Aorta (tissue), 5 donors: ENCODE measurements at places on chromosomes 7 and 10. TPM values are rescaled to one million over a fixed set of nuclear protein-coding genes. Genes with fewer than 3 reads are reported as not detected.

The PON3 gene
- 0.55 TPM for total RNA-seq

The LIPN gene
- total RNA-seq: 0.58 TPM

The ITGA8 gene
- 516 TPM for total RNA-seq

The GJD4 gene
- total RNA-seq: not detected

The KIF11 gene
- 1.7 TPM for total RNA-seq

The DIP2C gene
- total RNA-seq: 38.7 TPM

The DRGX gene
- total RNA-seq: not detected

The NKX6-2 gene
- total RNA-seq: not detected

The GIMAP1 gene
- total RNA-seq: 5.4 TPM

DNA sequence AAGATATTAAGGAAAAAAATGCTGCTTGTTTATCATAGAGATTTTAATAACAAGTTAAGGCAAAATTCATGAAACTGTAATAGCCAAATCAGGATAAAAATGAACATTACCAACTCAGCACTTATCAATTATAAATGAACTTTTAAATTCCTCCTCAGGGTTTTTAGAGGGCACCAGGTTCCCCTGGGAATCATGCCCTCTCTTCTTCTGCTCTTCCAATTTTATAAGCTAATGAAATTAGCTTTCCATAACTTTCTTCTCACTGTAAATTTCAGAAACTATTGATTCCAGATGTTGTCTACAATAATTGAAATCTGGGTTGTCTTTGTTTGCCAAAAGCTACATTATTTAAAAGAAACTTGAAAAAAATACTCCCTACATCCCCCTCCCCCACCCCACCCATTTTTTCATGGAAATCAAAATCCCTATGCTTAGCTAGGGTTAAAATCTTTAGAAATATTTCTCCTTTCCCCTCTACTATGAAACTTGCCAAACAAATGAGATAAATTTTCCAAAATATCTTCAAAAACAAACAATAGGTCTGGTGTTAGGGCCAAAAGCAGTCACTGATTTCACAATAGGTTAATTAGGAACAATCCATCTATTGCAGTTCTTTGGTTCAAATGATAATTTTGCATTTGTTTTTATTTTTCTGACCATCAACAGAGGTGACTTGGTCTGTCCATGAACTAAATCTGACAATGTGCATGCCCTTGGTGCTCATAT is 187.7 kb downstream of the DOCK4 start:
- DNase-seq: no peak

GRCh38 chr10:8533462-8533861 is 479.0 kb downstream of the GATA3 start:
- no peak for DNase-seq

- DNase-seq: no peak
These were observed 357.0 kb downstream of the FRMD4A start for GRCh38 chr10:13973742-13974141.

GRCh38 chr10:15346440-15347141 is 24.5 kb downstream of the FAM171A1 start:
- DNase-seq: no peak

DNA sequence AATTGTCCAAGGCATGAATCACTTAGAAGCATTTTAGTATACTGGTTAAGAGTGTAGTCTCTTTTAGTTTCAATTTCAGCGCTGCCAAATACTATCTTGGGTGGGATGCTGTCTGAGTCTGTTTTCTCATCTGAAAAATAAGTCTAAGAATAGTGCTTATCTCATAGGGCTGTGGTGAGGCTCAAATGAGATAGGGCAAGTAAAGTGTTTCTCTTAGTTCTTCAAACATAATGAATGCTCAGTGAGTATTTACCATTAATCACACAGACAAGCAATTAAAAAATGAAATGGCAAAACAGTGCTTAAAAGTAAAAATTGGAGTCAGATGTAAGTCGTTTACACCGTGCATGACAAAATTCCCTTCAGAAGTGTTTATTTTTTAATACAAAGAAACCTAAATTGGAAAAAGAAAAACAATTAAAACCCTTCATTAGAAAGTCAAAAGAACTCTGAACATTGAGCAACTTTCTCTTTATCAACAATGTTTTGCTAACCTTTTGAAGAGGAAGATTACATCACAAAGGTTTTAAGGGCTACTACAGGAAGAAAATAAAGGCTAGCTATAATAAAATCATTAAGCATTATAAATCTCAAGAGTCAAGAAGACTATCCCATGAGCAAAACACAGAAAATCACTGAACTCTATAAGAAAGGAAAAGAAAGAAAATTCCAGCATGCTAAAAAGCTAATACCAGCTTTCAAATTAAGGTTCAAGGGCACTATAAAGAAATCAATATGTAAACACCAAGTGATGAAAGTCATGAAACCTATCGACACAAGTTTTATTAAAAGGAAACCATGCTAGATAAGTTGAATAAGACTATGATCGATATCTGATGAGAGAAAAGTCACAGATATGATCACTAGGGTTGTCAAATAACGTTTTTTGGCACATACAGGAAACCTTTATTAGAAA is 45.6 kb upstream of the C1GALT1 start:
- no peak for DNase-seq

DNA sequence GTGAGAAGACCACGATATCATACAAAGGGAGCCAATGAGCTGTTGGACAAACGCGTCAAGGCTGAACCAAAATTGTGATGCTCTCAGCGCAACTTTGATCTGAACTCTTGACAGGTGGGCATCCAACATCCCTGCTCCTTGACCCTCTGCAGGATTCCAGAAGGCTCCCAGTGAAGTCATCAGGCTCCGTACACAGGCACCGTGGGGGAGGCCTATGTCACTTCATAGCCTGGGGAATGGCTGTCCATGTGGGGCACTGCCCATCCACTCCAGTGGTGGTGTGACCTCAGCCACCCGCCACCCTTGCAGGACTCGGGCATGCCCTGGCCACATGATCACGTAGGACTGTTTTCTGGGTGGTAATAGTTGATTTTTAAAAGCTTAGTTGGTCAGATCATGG is 233.8 kb upstream of the GRB10 start:
- no peak for DNase-seq

DNA sequence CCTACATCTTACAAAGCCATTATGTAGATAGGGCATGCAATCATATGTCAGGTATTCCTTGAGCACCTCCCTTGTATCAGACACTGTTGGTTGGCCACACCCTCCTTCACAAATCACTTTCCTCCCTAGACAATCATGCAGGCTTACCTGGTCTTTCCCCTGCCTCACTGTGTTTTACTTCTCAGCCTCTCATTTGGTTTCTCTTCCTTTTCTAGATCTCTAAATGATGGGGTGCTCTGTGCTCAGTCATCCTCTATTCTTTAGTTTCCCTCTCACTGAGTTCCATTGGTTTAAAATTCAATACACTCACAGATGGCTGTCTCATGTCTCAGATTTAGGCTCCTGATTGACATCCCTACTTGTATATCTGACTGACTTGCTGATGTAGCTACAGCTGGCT is 31.4 kb downstream of the ANK3 start:
- no peak for DNase-seq

GRCh38 chr7:111190804-111191203 is 99.9 kb downstream of the LRRN3 start:
- no peak for DNase-seq

GRCh38 chr10:25766687-25767221 is 167.3 kb upstream of the MYO3A start:
- DNase-seq: no peak

DNA sequence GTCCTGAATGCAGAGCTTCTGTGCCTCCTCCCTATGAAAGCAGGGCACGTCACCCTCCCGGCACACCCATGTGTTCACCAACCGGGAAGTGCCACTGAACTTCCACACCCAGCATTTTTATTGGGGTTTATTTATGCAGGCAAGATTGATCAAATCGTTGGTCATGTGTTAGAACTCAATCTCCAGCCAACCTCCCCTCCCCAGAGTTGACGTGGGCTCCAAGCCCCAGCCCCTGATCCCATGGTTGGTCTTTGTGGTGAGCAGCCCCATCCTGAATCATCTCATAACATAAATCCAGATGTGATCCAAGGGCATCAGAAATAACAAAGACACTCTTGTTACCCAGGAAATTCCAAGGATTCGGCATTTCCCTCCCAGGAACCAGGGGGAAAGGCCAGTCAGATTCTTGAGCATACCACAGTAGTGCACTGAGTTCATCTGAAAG is 151.2 kb downstream of the TPST1 start:
- DNase-seq: no peak

DNA sequence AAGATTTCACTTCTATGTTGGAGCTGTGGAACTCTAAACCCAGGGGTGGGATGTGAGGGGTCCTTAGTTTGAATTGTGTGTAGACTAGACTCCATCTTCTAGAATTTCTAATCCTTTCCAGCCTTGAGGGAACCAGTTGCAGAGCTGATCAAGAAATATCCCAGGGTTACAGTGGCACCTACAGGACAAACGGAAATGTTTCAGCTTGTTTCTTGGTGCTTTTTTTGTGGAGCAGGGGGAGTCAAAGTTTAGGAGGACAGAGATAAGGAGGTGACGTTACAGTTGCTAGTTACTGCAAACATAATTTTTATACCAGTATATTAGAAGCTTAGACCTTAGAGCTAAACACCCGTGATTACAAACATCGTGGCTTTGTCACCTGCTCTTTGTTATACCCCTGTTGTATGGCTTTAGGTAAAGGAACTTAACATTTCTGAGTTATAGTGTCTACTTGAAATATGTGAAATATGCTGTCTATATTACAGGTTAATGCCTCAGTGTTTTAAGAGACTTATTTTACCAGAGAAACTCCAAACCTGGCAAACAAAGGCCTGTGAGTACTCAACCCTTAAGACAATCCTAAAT is 84.5 kb upstream of the DYNC1I1 start:
- no peak for DNase-seq

DNA sequence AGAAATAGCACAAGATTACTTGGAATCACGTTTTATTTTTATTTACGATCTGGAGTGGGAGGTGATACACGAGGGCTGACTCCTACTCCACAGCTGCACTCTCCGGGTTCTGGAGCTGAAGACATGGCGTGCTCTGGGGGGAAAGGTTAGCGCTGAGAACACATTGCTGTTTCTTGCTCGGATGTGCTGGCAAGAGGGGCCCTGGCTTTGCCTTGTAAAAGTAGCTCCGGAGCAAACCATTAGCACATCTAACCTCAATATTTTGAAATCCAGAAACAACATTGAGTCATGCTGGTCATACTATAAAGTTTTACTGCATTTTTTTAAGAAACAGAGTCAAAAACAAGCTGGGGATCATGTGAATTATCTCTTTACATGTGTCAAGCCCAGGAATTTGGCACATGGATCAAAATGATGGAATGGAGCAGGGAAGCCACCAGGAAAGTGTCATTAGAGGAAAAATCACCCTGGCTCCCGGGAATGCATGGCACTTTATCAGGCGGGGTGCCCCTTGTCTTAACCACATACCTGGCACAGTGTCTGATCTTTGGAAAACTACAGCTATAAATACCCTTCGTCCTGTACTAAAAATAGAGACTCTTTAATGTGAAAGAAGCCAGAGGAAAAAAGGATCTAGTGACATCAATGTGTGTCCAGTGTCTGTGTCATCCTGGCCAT is 31.6 kb upstream of the LYZL1 start:
- DNase-seq: peak; percentile 81

- DNase-seq: no peak
These were observed 41.0 kb downstream of the SNX10 start for GRCh38 chr7:26332698-26333097.

GRCh38 chr7:155007947-155008346 is 5.0 kb upstream of the PAXIP1 start:
- no peak for DNase-seq

DNA sequence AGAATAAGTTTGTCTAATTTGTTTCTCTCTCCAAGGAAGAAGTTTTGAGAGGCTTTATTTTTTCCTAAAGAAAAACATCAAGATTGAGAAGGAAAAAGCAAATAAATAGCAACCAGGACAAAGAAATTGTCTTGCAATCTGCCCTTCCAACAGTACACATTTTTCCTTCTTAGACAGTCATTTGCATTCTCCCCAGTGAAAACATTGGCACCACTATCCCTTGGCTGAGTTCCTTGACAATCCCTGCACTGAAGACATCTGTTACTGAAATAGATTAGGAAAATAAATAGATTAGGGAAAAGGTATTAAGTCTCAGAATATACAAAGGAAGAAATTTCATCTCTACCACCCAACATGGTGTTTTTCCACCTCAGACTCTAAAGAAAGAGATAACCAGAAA is 12.2 kb upstream of the TMEM243 start:
- no peak for DNase-seq

DNA sequence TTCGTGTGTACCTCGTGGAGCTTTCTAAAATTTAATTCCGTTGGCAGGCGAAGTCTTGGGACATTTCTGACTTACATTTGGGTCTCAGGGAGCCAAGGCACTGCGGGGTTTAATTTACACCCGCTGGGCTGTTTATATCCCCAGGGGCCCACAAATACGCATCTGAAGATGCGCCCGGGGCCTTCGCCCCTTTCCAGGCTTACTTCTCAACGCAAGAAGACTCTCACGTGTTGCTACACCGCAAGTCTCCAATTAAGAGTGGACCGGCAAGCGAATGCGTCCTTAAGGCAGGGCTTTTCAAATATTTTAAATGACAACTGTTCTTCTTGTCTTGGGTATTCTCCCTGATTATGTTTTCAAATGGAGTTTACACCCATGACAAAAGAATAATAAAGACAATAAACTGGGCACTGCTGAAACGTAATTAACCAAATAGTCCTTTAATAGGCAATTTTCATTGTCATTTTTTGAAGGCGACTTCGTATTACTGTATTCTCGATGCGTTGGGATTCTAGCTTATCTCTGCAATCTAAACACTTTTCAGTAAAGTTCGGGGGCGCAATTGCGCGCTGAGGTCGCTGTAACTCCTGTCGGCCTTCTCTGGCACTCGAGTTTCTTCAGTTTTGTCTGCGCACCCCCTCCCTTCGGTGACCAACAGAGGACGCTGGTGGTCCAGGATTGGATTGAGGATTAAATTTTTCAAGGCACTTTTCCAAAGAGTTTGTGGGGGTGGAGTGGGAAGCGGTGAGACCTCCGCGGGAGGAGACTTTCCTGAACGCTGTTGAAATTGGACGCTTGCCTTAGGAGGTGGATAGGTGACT is 837 bp upstream of the IGFBP3 start:
- peak; percentile 70 for DNase-seq

DNA sequence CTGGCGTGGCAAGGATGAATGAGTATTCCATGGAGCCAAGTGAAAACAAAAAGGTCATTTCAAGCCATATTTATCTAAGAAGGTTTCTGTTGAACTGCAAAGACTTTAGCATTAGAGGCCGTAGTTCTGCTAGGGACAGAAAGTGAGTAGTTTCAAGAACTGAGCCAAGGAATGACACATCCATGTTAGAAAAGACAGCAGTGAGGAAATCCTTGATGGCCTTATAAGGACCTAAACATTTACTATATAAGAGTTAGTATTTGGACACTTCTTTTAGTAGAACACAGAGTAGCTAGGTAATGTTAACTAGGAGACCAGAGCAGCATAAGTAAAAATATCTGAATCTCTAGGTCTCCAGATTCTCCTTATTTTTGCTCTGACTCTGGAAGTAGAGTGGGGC is 329.8 kb upstream of the SEMA3D start:
- DNase-seq: no peak
